ENCODE measurements at places on chromosomes 6 and 20. TPM values are rescaled to one million over a fixed set of nuclear protein-coding genes. Genes with fewer than 3 reads are reported as not detected.

Gene STX7
- 109 TPM for total RNA-seq

Gene UBE2C
- 3.3 TPM for total RNA-seq

Gene SCRT2
- total RNA-seq: not detected

Gene BPHL
- 10.5 TPM for total RNA-seq

Gene SLC22A23
- total RNA-seq: 0.24 TPM

DNA sequence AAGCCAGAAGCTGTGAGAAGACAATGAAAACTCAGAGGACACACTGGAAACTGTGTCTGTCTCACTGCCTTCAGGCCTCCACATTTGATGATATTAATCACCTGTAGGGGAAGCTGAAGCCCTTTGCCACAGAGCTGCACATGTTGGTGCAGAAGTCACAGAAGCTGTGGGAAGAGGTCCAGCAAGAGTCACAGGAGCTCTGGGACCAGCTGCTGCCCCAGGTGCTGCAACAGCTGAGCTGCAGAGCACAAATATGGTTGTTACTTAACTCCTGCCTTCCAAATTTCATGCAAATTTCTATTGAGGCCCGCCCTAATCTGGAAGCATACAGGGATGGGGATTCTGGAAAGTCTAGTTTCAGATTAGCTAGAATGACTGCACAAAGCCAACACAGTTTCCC, 169.3 kb downstream of the OGFRL1 start:
- no peak for DNase-seq

- no peak for DNase-seq
These were observed 306 bp downstream of the EBF4 start for GRCh38 chr20:2692886-2693285.

DNA sequence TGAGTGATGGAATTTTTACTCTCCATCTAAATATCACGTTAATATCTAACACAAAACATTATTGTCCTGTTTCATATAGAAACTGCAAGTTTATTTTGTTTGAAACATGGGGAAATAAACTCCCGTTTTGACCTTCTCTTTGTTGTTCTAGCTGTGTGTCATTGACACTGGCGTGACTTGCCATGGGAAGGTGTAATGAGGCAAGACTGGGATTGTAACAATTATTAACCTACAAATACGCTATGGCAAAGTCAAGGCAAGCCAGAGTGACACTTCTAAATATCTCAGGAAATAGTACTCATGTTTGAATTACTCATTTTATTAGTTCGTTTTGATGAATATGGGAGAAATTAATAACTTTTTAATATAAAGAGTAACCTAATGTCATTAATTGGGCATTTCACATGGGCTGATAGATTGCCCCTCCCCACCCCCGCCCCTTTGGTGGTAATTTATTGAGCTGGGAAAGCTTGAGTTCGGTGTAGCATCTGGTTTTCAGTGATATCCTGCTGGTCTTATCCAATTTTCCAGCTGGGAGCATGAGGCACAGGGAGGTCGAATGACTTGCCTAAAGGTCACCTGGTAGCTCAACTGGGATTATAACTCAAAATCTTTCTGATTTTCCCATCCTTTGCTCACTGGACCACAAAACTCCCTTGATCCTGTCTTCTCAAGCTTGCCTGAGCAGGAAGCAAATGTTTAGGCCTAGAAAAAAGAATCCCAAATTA, 380.6 kb upstream of the JAG1 start:
- no peak for DNase-seq

DNA sequence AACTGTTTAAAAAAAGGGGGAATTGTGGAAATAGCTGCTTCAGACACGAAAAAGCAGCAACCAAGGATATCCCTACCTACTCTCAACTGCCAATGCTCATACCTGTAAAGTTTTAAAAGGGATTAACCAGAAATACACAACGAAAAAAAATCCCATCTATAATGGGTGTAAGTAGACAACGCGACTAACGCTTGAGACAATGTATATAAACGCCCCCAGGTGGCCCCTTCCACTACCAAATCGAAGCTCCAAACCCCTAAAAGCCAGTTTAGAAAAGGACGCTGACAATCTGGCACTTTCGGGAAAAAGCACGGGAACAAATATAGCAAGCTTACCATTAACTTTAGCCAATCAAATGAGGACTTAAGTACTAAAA, 94.5 kb upstream of the BTN3A2 start:
- no peak for DNase-seq

DNA sequence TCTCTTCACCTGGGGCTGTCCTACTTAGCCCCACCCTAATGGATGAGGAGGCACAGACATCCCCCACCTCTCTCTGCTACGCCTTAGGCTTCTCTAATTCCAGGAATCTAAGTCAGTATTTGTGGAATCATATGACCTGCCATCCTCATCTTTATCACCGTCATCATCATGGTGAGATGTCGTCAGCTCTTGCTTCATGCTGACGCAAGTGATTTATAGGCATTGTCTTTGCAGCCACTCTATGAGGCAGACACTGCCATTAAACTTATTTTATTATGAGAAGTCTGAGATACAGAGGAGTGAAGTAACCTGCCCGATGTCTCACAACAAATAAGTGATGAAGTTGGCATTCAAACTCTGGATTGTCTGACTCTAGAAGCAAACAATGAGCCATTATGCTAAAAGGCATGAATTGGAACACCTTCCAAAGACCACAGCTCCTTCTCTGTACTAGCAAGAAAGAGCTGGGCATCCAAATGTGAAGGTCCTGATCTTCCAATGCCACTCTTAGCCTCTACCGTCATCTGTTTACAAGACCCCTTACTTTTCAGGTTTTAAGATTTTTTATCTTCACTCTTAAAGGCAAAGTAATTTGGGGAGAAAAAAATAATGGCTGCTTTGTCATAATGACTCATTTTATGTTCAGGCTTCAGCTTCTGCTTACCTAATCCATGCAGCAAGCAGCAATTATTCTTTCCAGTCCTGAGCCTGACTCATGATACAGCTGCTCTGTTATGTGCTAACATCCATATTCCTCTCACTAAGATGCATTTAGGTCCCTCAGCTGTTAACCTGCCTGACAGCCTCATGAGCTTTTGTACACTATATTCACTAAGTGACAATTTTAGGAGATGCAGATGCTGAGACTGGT, 113.7 kb upstream of the BCLAF1 start:
- no peak for DNase-seq

DNA sequence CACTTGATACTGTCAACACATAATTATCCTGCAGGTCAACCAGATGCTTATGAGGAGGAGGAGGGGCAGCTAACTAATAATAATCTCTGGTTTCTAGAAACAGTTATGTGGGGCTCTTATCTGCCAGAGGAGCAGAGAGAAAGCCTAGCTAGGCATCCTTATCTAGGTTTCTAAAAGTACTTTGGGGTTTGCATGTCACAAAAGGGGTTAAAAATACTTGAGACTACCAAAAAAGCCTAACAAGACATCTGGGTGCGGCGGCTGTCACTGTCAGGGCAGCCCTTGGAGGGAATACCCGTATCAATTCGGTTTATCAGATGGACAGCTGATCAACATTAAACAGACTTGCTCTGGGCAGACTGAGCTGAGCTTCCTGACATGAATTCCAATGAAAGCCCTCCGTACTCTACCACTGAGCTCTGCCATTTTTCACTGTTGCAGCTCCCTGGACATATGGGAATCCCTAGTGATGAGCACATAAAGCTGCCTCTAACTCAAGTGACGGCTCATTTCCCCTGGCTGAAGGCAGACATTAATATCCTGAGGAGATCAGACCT, 166.6 kb downstream of the PDSS2 start:
- DNase-seq: no peak

GRCh38 chr20:33646191-33646590, 15.9 kb upstream of the C20orf144 start:
- DNase-seq: no peak
